ENCODE measurements at places on chromosomes 7 and 10.

GRCh38 chr7:151023232-151023631, 1.1 kb downstream of the ATG9B start:
- DNase-seq, result no peak

GRCh38 chr7:4133491-4134044, 548.5 kb upstream of the FOXK1 start:
- DNase-seq, result no peak

DNA sequence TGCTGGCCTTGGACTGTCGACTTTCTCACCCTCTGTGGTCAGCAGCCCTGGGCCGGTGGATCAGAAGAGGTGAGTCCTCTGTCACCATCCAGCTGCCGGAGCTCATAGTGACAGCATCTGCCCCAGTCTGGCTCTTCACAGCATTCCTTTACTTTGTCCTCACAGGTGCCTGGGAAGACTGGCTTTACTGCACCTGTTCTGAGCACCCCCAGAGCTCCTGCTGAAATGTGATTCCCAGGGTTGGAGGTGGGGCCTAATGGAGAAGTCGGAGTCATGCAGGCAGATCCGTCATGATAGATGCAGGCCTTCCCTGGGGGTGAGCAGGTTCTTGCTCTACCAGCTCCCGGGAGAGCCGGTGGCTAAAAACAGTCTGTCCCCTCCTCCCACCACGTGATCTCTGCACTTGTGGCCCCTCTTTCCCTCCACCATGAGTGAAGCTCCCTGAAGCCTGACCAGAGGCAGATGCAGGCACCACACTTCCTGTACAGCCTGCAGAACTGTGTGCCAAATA, 171.5 kb downstream of the ZMYND11 start:
- peak; percentile 29 for DNase-seq

DNA sequence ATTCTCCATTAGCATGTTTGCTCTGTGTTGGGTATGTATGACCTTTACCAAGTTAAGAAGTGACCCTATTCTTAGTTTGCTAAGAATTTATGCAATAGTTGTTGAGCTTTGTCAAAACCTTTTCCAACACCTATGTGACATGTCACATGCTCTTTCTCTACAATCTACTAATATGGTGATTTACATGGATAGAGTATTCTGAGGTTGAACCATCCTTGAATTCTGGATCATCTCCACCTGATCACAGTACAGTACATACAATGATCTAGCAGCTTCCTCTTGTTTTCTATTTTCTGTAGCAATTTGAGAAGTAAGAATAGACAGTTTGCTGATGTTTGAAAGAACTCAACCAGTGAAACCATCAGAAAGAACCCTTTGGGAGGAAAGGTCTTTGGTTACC, 101.2 kb upstream of the PDGFA start:
- no peak for DNase-seq

- DNase-seq, result no peak
These were observed 72.5 kb downstream of the CDHR3 start for GRCh38 chr7:106035568-106035967.

DNA sequence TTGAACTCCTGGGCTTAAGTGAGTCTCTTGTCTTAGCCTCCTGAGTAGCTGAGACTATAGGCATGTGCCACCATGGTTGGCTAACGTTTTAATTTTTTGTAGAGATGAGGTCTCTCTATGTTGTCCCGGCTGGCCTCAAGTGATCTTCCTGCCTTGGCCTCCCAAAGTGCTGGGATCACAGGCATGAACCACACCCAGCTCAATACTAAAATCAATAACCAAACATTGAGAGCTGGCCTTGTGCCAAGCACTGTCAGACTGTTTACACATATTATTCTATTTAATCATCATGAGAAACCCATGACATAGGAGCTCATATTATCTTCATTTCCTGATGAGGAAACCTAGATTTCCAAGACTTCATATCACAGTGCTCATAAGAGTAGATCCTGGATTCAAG, 251.2 kb downstream of the BAMBI start:
- no peak for DNase-seq

DNA sequence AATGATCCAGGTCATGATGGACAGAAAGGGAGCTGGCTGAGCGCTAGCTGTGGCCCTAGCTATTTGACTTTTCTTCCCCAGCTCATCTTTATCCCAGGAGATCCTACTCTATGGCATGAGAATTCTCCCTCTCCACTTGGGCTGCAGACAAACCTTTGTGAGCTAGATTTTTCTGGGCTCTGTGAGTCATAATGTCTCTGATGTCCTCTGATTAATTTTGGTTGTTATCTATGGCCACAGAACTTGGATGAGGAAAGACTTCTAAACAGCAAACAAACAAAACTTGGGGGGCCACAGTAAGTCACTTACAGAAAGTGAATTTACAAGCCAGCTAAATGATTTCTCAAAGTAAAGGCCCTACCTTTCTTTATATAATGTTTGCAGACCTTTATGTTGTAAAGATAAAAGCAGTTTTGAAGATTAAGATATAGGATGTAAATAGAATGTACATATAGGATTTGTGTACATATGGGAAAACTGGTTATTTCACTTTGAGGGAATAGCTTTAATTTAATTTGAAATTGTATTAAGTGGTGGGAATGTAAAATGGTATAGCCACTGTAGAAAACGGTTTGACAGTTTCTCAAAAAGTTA, 10.4 kb downstream of the ABLIM1 start:
- no peak for DNase-seq

DNA sequence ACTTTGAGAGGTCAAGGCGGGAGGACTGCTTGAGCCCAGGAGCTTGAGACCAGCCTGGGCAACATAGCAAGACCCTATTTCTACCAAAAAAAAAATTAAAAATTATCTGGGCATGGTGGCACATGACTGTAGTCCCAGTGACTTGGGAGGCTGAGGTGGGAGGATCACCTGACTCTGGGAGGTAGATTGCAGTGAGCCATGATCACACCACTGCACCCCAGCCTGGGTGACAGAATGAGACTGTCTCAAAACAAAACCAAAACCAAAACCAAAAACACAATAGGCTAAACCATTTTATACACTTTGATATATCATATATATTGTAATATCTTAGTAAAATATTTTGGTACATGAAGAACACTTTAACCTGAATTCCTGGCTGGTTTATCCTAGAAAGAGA, 101.6 kb downstream of the RAPGEF5 start:
- no peak for DNase-seq

- DNase-seq, result no peak
These were observed 3.4 kb downstream of the GNAT3 start for GRCh38 chr7:80508440-80508839.

DNA sequence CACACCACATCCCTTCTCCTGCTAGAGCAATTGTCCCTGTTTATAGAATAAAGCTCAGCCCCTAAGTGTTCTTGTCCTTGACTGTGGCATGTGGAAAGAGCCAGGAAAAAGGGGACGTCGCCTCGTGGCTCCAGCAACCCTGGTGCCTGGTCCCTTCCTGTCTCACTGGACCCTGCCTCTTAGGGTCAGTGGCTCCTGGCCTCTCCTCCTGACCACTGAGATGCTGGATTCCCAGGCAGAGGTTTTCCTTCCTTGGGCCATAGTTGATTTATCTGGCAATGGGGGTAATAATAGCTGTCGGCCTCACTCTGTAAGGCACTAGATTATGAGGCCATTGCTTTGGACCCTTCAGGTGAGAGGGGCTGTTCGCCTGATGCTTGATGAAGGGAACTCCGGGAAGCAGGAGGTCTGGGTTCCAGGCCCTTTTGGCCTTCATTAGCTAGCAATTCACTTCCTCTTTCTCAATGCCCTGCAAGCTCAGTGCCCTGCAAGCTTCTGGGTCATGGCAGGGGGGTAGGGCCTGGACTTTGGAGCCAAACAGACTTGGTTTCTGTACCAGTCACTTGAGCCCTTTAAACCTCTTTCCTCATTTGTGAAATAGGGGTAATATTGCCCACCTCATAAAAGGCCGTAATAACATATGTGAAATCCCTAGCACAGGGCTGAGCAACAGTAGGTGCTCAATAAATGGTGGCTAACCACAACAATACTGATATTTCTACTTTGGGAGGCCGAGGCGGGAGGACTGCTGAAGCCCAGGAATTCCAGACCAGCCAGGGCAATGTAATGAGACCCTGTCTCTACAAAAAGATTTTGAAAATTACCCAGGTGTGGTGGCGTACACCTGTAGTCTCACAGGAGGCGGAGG, 1.1 kb downstream of the ASL start:
- DNase-seq, result no peak

- no peak for DNase-seq
These were observed 76.0 kb downstream of the DENND2A start for GRCh38 chr7:140564643-140565042.

Measured in SK-N-DZ (cell line).